ENCODE measurements at places on chromosomes 2 and 18.

- no peak for DNase-seq
Observed at GRCh38 chr2:200930947-200931626, 32.4 kb downstream of the ORC2 start.

DNA sequence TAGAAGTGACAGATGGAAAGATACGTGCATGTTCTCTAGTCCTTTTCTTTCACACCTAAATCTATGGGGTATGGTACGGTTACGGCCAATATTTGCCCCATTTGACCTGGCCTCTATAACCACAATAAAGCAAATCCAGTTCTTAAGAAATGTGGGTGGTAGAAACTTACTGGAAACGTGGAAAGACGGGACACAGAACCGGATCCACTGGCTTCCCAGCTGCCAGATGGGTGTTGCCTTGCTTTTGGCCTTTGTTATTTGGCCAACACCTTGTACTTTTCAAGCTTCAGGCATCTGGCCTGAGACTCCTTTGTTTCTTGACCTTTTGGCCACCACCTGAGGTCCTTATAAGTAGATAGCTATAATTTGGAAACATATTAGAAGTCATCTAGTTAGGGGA is 635.9 kb downstream of the SLC4A3 start:
- no peak for DNase-seq

GRCh38 chr2:5359397-5359796 is 332.8 kb upstream of the SOX11 start:
- DNase-seq, result no peak

- no peak for DNase-seq
Observed at GRCh38 chr2:46013726-46014125, 283.5 kb upstream of the EPAS1 start.

- DNase-seq, result no peak
Observed at GRCh38 chr2:216971593-216971992, 111.7 kb upstream of the TNP1 start.

DNA sequence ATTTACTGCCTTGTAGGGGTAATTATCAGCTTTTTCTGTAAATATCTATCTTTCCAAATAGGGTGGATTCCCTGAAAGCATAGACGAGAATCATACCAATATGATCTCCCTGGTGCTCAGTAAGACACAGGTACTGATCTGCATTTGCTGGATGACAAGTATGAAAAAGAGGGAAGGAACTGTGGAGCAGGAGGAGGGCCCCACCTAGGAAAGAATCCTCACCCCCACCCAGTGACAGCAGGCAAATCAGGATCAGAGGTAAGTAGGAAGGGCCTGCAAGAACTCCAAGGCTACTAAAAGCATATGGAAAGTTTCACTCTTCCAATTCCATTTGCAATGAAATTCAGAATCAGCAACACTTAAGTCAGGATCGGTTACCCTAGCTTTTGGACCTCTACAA is 42.3 kb downstream of the METTL8 start:
- no peak for DNase-seq

Measured in smooth muscle cell of the brain vasculature (primary cell).